Fibroblast of the aortic adventitia (primary cell): ENCODE measurements at places on chromosomes 13 and 19.
A peak's percentile ranks its signal among the peaks of the same experiment; 100 is the strongest.

DNA sequence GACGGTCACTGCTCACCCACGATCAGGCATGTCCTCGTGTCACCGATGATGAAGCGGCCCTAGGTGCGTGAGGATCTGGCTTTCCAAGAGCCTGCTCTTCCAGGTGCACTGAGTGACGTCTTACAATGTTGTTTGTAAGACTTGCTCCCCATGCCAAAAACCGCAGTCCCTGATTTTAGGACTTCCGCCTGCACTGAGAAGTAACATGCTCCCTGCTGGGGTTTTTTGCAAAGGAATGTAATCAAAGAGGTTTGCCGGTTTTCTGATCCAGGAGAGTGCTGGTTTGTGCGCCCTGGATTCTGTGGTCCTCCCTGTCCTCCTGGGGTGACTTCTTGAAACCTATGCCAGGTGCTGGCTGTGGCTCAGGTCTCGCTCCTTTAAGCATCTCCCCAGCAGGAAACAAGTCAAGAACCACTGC, 38.8 kb downstream of the MYO9B start:
- DNase-seq: no peak

GRCh38 chr13:21673539-21673788, 2.6 kb downstream of the FGF9 start:
- no peak for DNase-seq

DNA sequence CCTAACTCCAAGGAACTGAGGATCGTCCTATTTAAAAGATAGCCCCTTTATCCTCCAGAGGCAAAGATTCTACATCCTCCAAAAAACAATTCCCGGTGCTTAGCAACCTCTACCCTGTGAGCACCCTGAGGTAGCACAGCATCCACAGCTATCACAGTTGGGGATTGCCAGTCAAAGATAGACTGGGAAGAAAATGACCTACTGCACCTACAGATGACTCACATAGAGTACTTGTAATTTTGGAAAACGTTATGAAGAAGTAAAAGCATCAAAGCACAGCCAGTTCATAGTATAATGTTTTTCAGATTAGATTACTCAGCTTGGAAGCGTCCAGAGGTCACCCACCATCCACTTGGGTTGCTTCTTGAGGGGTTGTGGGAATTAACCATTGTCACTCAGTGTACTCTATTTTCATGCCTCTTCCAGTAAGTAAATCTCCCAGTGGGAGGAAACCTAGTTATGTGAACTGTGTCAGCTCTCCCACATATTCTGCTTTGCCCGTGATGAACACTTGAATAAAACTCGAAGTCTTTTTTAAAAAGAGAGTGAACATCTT, 8.9 kb upstream of the FAM124A start:
- DNase-seq: no peak

DNA sequence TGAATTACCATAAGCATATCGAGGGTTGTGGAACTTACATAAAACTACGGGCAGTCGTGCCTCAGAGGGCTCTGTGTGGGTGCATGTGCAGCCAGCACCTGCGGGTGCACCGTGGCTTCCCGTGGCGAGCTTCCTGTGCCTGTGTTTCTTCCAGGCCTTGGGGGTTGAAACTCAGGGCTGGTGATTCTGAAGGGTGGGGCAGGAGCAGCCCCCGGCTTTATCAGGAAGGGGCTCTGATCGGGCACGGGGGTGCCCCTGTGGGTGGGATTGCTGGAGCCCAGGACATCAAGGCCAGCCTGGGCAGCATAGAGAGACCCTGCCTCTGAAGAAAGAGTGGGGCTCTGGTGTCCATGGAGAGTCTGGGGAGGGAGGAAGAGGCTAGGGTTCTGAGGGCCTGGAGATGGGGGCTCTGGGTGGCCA, 11.1 kb downstream of the ATP4B start:
- DNase-seq: no peak

DNA sequence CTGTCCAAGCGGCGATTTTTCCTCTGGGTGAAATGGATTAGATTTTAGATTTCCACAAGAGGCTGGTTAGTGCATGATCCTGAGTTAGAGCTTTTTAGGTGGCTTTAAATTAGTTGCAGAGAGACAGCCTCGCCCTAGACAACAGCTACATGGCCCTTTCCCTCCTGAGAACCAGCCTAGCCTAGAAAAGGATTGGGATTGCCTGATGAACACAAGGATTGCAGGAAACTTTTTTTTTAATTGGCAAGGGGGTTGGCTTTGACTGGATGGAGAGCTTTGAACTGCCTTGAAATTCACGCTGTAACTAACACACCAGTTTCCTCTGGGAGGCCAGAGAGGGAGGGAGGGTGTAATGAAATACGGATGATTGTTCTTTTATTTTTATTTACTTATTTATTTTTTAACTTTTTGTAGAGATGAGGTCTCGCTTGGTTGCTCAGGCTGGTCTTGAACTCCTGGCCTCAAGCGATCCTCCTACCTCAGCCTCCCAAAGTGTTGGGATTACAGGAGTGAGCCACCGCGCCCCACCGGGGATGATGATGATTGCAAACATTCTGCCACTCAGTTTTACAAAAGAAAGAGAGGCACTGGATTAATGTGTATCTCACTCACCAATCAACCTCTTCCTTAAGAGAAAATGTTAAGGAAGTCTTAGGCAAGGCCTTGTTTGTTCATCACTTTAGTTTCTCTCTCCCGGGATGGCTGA, 1.9 kb downstream of the LDLR start:
- peak; percentile 40 for DNase-seq

DNA sequence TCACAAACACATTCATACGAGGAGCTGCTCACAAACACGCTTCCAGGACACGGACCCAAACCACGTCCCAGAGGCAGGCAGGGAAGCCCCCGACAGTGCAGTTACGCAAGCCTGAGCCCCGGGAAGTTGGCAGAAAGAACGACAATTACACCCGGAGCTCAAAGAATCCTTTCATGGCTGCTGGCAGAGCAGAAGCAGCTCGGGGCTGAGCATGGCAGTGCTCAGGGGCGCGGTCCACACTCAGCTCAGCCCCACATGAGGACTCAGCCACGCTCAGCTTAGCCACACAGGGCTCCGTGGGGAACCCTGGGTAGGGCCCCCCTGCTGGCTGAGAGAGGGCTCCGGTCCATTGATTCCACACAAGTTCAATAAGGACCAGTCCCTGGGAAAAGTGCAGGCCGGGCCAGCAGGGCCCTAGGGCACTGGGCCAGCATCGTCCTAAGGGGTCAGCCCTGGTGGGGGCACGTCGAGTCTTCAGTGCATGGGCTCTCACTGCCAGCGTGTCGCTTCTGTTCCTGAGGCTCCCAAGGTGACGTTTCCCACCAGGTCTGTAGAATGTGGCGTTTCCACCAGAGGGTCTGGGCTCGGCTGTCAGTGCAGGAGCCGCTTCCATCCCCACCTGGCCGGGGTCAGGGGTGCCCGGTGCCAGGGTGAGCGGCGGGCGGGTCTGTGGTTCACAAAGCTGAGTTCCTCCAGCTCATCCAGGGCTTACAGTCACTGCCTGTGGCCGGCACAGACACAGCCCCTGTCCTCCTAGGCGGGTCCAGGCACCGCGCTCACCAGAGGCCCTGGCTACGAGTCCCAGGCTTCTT, 23.1 kb downstream of the GAS6 start:
- no peak for DNase-seq

DNA sequence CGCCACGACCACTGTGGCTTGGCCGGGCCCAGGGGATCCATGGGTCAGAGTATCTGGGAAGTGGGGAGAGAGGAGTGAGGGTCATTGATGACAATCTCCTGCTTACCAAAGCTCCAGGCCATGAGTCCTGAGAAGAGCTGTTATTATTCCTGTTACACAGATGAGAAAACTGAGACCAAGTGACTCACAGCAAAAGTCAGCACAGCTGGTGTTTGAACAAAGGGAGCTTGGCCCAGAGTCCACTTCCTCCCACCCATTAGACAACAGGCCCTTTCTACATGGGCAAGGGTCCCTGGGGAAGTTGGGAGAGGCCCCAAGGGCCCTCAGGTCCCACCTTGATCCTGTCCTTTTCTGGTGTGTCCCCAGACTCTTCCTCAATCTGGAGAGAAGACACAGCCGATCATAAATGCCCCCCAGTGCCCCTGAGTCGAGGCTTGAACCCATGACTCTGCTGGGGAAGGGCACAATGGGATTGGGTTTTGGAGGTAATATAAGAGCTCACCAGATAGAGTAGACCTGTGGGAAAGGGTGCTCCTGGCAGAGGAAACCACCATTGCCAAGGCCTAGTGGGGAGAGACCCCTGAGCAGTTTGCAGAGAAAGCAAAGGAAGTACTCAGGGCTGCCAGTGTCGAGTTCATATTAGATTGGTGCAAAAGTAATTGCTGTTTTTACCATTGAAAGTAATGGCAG, 6.8 kb downstream of the FUT6 start:
- no peak for DNase-seq
